ENCODE measurements at places on chromosomes 1 and 21. TPM values are rescaled to one million over a fixed set of nuclear protein-coding genes. Genes with fewer than 3 reads are reported as not detected.

- DNase-seq, result no peak
- no peaks in the 10 kb centered on the region for H3K36me3 ChIP-seq
- H3K27me3 ChIP-seq, result no peaks in the 10 kb centered on the region
- H3K4me1 ChIP-seq, result no peaks in the 10 kb centered on the region
Measured at GRCh38 chr1:34851431-34852105, 8.0 kb downstream of the SMIM12 start.

GRCh38 chr1:79587229-79587628, 580.7 kb upstream of the ADGRL4 start:
- H3K36me3 ChIP-seq, result no peaks in the 10 kb centered on the region
- H3K4me3 ChIP-seq, result no peak overlapping the region
- H3K27ac ChIP-seq, result no peak overlapping the region
- no peak for DNase-seq

The RSPO1 gene
- total RNA-seq, result 1.9 TPM

GRCh38 chr1:19064906-19065450, 108.5 kb upstream of the IFFO2 start:
- no peak overlapping the region for H3K4me3 ChIP-seq
- H3K27ac ChIP-seq, result no peak overlapping the region
- DNase-seq, result no peak
- no peaks in the 10 kb centered on the region for H3K27me3 ChIP-seq
- H3K36me3 ChIP-seq, result no peaks in the 10 kb centered on the region

- H3K27ac ChIP-seq, result peak overlapping the region; percentile 9
- peak overlapping the region; percentile 13 for H3K4me3 ChIP-seq
- no peaks in the 10 kb centered on the region for H3K4me1 ChIP-seq
- H3K36me3 ChIP-seq, result no peaks in the 10 kb centered on the region
Measured at GRCh38 chr1:216531263-216532239, 108.3 kb upstream of the USH2A start.

The CD34 gene
- total RNA-seq, result 8.6 TPM

GRCh38 chr1:155139895-155140629, at the start of gene DPM3:
DPM3 (minus strand) TSS chr1:155140531; CDS start chr1:155140240, 291 bp downstream.
- H3K36me3 ChIP-seq, result no peaks in the 10 kb centered on the region
- H3K4me3 ChIP-seq, result peak within 1 kb of the TSS; percentile 94
- H3K4me1 ChIP-seq, result peaks cover 42% of the 10 kb centered on the region
- H3K27ac ChIP-seq, result peak within 1 kb of the TSS; percentile 87

DNA sequence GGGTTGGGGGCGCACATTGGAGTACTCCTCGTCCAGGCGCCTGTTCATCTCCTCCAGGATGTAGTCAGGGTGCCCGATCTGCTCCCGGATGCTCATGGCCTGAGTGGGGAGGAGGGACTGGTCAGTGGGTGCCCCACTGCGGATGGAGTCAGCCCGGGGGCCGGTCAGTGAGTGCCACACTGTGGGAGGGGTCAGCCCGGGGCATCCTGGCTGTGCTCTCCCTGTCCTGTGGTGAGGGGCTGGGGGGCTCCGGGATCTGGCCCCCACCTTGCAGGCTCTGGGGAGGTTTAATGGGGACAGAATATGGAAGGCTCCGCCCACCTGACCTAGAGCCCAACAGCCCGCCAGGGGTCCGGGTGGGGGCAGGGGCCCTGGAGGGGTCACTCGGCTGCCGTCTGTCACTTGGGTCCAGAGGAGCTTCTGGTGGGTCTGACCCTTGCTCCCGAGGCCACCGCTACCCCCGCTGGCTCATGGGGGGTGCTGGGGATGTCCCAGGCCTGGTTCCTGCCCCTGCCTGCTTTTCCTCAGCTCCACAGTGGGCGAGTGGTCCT, 8.8 kb downstream of the PRXL2B start:
- no peaks in the 10 kb centered on the region for H3K36me3 ChIP-seq
- H3K4me3 ChIP-seq, result no peak overlapping the region
- no peak for DNase-seq
- H3K27me3 ChIP-seq, result no peaks in the 10 kb centered on the region

DNA sequence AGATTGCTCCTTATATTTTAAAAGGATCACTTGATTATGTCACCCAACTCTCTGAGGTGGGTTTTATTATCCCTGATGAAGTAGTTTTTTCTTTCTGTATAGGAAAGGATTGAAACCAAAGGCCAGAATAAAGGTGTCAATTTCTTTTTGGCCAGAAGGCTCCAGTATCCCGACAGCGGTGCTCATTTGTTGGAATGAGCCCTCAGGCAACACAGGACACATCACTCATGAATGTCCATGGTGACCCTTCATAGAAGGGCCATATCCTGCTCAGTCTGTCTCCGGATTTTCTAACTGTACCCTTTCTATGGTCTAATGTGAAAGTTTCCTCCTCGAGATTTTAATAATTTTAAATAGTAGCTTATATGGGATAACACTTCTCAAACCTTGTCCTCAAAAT, 171.3 kb upstream of the USP24 start:
- H3K27me3 ChIP-seq, result no peaks in the 10 kb centered on the region
- H3K36me3 ChIP-seq, result no peaks in the 10 kb centered on the region
- H3K27ac ChIP-seq, result no peak overlapping the region
- H3K4me1 ChIP-seq, result no peaks in the 10 kb centered on the region
- no peak overlapping the region for H3K4me3 ChIP-seq

- no peak overlapping the region for H3K4me3 ChIP-seq
- H3K27ac ChIP-seq, result no peak overlapping the region
- no peaks in the 10 kb centered on the region for H3K36me3 ChIP-seq
- H3K27me3 ChIP-seq, result no peaks in the 10 kb centered on the region
- H3K4me1 ChIP-seq, result peaks cover 33% of the 10 kb centered on the region
Measured at GRCh38 chr21:44943005-44943685, 3.3 kb downstream of the SLX9 start.

DNA sequence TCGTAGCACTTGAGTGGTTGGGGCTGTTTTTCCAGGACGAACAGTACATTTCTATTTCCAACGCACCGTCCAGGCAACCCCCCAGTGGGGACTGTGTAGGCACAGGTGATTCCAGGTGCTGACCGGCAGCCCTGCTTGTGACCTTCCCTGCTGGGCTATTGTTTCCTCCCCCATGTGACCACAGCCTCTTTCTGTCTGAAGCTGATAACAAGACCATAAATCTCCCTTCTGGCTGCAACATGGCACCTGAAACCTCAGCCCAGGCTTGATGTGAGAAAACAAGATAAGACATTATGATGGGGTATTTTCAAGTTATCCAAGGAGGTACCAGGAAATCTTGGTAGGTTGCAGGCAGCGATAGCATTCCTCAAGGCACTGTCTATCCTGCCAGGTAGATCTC, 48.2 kb downstream of the HLX start:
- DNase-seq, result no peak
- H3K27me3 ChIP-seq, result no peaks in the 10 kb centered on the region
- H3K27ac ChIP-seq, result no peak overlapping the region
- H3K36me3 ChIP-seq, result no peaks in the 10 kb centered on the region
- H3K4me1 ChIP-seq, result no peaks in the 10 kb centered on the region

DNA sequence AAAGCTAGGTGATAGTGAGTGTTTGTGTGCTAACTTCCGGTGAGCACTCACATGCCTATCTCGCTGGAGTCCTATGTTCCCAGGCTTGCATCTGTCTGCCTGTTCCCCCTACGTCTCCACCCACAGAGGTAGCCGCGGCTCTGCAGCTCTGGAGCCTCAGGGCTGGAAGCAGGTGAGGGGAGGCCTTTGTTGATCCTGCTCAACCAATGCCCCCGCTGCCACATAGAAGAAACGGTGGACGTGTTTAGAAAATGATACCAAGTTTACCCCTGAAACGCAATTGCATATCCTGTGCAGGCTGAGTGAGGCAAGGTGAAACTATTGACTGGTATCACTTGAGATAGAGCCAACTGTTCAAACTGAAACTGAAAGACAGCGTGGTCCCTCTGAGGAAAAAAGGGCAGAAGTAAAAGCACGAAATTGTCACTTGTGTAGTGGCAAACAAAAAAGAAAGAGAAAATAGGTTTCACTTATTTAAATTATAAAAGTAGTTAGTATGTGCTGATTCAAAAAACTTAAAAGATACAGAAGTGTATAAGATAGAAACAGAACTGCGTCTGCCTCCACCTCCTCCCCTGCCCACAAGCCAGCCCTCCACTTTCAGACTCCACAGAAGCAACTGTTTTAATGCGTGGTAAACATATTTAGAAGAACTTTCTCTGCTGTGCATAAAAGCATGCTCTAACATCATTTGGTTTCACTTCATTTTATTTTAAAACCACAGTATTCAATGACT, 38.6 kb upstream of the ETS2 start:
- no peaks in the 10 kb centered on the region for H3K27me3 ChIP-seq
- H3K27ac ChIP-seq, result peak overlapping the region; percentile 70
- H3K4me3 ChIP-seq, result peak overlapping the region; percentile 12
- no peaks in the 10 kb centered on the region for H3K36me3 ChIP-seq
- DNase-seq, result peak; percentile 42

DNA sequence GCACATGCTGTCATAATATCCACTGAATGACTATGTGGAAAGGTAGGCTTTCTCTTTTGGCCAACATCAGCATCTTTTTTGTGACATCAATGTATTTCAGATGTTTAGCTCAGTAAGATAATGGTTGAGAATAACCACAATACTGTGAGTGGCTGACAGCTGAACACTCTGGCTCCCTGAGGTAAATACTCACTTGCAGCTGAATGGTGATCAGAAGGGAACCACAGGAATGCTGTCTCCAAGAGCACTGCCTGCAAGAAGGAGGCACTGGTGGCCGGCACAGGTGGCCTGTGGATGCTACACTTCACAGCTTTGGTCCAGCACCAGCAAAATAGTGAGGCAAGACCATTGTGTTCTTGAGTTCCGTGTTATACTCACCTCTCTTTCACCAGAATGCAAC, 118.7 kb upstream of the PPM1J start:
- no peak overlapping the region for H3K4me3 ChIP-seq
- no peaks in the 10 kb centered on the region for H3K27me3 ChIP-seq
- no peak overlapping the region for H3K27ac ChIP-seq

The NFASC gene
- 11.3 TPM for total RNA-seq

The PTPN7 gene
- total RNA-seq, result 14.0 TPM

GRCh38 chr1:228899421-228899956, 164.2 kb downstream of the RHOU start:
- H3K27ac ChIP-seq, result peak overlapping the region; percentile 72
- H3K27me3 ChIP-seq, result no peaks in the 10 kb centered on the region
- no peak overlapping the region for H3K4me3 ChIP-seq
- no peaks in the 10 kb centered on the region for H3K36me3 ChIP-seq
- peaks cover 17% of the 10 kb centered on the region for H3K4me1 ChIP-seq

Measured in transverse colon (tissue), 4 donors.